ENCODE measurements at places on chromosomes 3 and 15.

- peak; percentile 88 for DNase-seq
Observed at GRCh38 chr15:75200765-75201615, 692 bp upstream of the C15orf39 start.

DNA sequence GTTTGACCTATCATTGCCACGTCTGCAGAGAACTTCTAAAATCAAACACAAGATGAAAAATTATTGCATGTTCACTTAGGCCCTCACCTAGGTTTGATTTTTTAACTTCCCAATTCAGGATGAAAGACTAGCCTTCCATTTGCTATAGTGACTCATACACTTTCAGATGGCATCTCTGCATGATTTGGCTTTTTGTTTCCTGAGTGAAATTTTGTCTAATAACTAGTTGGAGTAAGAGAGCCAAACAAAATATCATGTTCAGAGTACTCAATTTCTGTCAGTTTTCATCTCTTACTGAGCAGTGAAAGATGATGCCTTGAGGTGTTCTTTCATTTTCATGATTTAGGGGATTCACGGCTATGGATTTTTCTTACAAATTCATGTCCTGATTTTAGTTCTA is 122.9 kb downstream of the NSUN3 start:
- DNase-seq, result no peak

GRCh38 chr3:45979378-45979777 is 16.2 kb downstream of the FYCO1 start:
- DNase-seq, result no peak

DNA sequence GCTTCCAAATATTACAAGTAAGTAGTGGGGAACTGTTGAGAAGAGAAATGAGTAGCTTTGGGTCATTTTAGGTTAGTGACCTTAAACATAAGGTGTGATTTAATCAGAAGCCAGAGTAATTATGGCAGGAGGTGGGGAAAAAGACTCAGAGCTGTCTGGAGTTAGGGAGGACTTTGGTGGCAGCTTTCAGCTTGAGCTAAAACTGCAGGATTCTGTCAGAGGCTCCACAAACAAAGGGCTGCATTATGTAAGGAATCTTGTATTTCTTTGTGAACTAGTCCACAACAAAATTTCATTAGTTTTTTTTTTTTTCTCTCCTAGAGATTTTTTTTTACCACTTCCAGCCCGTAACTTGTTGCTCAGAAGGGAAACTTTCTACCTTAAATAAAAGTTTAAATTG is 345.3 kb downstream of the TIGIT start:
- no peak for DNase-seq

DNA sequence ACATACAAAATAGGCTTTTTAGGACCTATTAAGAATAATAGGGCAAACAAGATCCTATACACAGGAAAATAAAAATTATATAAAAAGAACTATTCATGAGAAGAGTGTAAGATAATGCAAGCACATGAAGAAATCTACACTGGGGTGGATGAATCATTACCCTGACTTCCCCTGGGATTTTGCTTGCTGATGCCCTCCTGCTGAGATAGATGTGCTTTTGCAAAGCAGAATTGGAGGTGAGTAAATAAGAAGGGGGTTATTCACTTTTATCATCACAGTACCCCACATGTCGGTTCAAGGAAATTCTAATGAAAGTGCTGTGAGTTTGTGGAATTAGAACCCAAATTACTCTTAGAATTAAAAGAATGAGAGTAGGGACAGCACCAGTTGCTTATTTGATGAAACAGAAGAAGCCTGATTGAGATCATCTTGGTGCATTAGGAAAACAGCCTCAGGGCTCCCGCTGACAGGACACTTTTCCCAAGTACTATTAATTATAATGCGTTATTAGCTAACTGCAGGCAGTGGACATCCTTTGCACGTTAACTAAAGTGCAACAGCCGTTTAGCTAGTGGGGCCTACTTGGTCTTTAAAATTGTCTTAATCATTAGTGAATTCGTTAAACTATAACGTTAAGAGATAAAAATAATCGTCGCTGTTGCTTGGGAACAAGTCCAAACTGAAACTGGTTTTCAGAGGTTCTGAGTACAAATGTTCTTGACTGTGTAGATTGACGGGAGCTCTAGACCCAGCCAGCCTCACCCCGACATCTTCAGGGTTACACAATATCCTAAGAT is 48.4 kb downstream of the SLC2A2 start:
- DNase-seq, result no peak

DNA sequence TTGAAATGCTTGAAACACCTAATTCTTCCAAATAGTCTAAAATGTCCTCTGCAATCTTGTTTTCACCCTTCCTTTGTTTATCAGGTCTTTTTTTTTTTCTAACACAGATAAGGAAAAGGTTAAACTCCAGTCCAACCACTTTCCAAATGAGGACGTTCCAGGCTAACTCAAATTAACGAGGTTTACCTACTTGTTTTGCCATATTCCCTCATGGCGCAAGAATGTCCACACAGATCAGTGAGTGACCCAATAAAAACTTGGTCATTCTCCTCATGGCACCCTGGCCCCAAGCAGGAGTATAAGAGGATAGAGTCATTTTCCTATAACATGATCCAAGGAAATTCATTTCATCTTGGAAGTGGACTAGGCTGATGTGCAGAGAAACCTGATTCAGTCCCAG is 6.6 kb upstream of the LIPC start:
- DNase-seq, result no peak
